ENCODE measurements at places on chromosomes 4 and X.

GRCh38 chr4:20982544-20982943 is 282.3 kb downstream of the PACRGL start:
- DNase-seq = no peak

DNA sequence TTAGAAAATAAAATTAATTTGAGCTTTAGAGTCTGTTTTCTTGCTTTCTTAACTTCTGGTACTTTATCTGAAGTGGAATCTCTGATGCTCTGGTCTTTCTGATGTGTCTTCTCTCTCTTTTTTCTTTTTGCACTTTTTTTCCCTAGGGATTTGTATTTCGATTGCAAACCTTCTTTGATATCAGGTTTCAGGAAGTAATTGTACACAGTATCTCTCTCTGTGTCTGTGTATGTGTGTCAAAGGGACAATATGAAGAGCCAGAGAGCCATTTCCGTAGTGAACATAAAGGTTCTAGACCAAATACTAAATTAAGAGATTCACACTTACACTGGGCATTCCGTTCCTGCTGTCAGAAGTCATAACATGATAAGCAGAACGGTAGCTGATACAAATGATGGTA is 325.0 kb downstream of the PCDH7 start:
- DNase-seq = no peak

- DNase-seq = no peak
Observed at GRCh38 chr4:163167333-163167626, 590 bp upstream of the NAF1 start.

- no peak for DNase-seq
Observed at GRCh38 chr4:37584493-37585060, 101.6 kb downstream of the RELL1 start.

DNA sequence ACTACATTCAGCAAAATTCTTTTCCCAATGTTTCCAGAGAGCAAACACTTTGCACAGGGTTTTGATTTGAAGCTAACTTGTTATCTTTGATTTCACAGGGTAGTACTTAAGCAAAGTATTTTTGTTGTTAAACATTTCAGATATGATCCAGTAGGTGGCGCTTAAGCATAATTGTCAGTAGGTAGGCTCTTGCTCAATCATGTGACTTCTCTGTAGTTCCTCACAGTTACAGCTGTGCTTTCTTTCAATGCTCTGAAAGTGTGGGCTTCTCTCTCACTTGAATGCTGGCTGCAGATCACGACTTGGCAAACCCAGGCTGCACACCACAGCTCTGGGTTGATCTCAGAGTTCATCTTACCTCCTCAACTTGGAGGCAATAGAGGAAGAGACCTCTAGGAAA is 1016.5 kb downstream of the SH3BGRL start:
- DNase-seq = no peak

- DNase-seq = no peak
Observed at GRCh38 chr4:104404361-104404760, 90.3 kb downstream of the CXXC4 start.

GRCh38 chr4:8747467-8748235 is 124.0 kb downstream of the HMX1 start:
- DNase-seq = no peak

GRCh38 chrX:140933016-140933415 is 69.4 kb upstream of the SPANXB1 start:
- DNase-seq = no peak

DNA sequence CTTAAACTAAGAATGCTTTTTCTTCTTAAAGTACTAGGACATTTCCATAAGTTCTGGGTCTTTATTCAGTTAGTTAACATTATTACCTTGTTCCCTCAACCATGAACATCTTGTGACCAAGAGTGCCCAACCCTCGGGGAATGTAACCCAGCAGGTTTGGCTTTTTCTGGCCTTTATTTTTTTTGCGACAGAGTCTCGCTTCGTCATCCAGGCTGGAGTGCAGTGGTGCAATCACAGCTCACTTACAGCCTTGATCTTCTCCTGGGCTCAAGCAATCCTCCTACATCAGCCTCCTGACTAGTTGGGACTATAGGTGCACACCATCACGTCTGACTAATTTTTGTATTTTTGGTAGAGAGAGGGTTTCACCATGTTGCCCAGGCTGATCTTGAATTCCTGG is 65.1 kb downstream of the USP11 start:
- DNase-seq = no peak

DNA sequence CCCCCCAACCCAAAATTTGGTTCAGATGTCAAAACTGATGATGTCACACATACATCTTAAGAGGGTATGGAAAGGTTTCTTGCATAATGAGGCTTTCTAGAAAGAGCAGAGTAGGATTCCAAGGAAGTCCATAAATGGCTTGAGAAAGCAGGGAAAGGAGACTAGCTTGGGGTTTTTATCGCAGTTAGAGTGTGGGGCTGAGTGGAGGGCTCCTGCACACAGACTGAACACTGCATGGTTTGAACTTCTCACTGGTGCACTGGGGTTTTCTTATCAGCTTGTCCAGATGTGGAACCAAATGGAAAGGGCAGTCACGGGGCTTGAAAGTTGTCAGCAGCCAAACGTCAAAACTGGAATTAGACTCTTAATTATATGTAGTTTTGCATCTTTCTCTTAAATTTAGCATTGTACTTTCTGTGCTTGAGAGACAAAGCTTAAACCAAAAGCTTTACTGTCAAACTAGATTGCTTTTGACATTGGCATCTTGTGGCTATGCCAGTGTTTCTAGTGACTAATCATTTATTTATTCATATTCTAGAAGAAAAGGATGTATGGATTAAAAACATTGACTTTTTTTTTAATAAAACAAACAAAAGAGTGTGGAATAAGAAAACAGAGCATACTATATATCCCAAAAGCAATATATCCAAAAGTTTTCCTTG is 78.3 kb upstream of the STIM2 start:
- DNase-seq = no peak

- DNase-seq = peak; percentile 26
Observed at GRCh38 chrX:14030174-14030530, 460 bp upstream of the GEMIN8 start.

DNA sequence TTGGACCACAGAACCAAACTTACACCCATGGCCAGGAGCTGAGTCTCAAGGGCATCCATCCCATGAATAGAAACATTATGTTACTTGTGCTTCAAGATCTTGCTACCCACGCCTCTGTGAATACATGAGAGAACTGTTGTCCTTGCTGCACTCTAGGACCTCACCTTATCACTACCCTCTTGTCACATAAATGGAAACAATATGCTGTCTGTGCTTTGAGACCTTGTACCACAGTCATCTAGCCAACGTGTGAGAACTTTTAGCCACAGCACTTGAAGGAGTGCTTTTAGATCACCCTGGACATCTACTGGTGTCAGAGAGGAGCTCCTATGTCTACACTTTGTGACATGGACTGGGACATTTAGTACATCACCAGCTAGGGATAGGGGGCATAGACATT is 30.7 kb upstream of the HUWE1 start:
- no peak for DNase-seq
